ENCODE measurements at places on chromosomes 5 and 9.

- no peak for DNase-seq
Measured at GRCh38 chr5:73917433-73917832, 291.4 kb downstream of the ARHGEF28 start.

DNA sequence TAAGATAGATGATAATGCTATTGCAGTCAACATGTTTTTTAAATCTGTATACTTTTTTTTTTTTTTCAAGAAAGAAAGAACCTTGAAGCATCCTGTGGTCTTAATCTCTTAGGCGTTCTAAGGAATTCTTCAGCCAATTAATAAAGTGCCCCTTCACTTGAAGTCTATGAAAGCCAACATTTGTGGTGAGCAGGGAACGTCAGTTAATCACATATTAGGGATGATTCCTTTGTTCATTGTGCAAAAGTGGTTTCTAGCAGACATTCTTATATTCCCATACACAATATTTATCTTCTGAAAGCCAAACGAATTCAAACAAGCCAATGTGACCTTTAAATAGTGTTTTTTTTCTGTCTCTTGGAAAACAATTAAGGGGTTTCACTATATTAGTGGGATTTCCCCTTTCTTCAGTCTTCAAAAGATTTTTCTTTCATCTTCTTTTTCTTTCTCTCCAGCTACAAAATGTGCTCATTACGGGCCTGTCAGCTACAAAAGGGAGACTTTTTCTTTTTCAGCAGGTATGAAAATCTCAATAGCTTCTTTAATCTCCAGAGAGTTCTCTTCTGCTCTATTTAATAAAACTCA lies 40.1 kb downstream of the TMEM167A start:
- no peak for DNase-seq

DNA sequence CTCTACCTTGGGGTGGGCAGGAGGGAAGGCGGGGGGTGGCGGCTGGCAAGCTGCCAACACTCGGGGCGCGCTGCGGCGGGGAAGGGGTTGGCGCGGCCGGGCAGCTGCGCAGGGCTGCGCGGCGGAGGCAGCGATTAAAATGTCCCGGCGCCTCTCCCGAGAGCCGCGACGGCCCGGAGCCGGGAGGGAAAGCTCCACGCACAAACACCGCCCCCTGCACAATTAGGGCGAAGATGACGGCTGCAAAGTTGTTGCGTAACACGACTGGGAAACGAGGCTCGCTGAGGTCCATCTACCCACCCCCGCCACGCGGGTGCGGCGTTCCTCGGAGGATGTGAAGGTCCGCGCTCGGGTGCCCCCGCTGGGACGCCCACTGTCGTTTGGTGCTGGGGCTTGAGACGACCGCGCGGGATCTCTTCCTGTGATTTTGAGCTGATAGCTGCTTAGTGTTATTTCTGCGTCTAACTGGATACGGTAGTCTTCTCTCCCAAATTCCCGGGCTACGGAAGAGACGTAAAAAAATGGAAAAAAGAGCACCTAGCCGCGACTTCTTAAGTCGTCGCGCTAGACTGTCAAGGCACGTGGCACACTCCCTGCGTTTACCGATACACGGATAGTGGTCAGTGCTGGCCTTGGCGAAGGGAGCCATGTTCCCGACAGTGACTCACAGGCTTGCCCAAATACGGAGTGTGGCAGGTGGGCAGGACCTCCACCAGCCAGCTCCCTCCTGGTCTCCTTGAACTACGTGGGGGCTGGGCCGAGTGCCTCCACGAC lies 958 bp upstream of the NFIL3 start:
- peak; percentile 30 for DNase-seq

GRCh38 chr5:158731014-158731413 lies 368.7 kb downstream of the EBF1 start:
- no peak for DNase-seq

DNA sequence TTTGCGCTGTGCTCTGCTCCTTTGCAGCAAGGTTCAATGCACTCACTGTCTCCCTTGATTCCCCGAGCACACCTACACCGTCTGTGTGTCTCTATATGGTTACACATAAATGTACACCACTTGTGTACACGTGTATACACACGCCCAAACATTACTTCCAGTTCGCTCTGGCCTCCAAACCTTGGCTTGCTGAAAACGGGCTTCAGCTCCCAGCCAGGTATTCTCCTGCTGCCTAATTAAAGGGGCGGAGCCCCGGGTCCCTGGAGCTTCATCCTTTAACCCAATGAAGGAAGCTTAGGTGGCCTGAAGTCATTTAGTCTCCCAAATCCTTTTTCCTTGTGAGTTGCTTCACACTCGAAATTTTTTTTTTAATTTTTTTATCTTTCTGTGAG lies 4.6 kb downstream of the ISL1 start:
- DNase-seq: no peak

DNA sequence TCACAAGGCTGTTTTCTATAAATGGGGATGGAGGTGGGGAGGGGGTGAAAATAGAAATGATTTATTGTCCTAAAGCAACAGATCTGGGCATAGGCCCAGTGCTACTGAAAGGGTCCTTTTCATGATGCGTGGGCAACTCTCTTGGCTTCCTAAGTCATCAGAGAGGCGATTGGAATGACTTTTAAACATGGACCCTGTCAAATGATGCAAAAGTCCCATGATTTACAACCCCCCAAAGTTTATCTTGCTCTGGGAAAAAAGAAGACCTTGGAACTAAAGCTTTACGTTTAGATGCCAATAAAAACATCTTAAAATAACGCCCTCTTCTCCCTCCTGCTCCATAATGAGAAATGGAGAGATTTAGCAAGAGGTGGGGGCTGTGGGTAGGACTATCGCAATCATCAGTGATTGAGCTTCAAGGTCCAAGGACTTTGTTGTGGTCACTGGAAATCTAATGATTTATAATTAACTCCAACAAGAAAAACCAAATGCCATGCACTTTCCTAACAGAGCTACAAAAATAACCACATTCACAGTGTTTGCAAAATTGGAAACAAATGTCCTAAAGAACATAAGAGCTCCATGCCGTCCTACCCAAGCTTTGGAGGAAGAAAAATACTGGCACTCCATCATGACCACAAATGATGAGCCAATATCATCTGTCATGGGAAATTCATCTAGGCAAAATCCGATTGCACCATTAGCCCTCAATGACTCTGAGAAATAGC lies 167.5 kb upstream of the CLINT1 start:
- no peak for DNase-seq

DNA sequence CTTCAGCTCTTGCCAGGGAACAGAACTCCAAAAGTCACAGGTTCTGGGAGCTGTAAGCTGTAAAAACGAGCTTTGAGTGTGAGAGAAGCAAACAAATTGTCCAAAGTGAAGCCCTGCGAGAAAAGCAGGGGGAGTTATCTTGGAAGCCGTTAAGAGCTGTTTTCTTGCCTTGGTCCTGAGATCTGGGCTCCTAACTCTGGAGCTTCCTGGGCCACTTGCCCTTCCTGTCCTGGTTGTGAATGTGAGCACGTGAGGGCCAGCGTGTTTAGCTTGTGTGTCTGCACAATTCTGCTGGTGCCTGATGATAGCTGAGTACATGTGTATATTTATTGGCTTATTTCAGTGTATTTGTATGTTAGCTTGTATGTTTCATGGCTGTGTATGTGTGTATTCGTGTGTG lies 40.5 kb downstream of the DAB2IP start:
- DNase-seq: no peak

DNA sequence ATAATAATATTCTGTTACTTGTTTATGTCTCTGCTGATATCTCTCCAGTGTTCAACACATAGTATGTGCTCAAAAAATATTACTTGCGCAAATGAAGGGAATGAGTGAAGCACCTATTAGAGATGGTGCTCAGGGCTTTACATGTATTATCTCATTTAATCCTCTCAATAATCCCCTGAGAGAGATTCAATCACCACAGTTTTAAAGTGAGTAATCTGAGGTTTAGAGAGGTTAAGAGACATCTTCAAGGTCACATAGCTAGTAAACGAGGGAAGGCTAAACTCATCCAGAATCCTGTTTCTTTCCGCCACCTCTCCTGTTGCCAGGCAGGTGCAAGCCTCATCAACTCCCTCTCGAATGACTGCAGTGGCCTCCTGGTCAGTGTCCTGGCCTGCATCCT lies 82.0 kb downstream of the UGCG start:
- no peak for DNase-seq

GRCh38 chr9:126612813-126613641 lies 701 bp upstream of the LMX1B start:
- no peak for DNase-seq

DNA sequence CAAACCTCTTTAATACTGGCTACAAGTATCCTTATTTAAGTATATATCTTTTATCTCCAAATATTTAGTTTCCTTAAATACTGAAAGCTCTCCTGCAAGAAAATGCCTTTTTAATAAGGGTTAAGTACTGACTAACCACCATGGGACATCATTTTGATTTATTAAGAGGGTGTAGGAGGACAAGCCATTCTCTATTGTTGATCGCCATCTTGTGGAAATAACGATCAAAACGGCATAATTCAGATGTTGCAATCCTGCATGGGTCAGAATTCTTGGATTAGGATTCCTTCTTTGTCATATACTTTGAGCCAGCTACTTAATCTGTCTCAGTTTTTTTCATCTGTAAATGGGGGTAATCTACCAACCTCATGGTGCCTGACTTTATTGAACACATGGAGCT lies 28.7 kb upstream of the C5orf46 start:
- no peak for DNase-seq

- DNase-seq: no peak
Measured at GRCh38 chr5:58239731-58240130, 220.2 kb downstream of the PLK2 start.

GRCh38 chr9:76433406-76433805 lies 25.6 kb upstream of the GCNT1 start:
- DNase-seq: no peak

GRCh38 chr5:174937201-174938123 lies 213.1 kb downstream of the MSX2 start:
- no peak for DNase-seq

GRCh38 chr9:78035383-78035993 lies 3.9 kb upstream of the GNAQ start:
- DNase-seq: peak; percentile 51

DNA sequence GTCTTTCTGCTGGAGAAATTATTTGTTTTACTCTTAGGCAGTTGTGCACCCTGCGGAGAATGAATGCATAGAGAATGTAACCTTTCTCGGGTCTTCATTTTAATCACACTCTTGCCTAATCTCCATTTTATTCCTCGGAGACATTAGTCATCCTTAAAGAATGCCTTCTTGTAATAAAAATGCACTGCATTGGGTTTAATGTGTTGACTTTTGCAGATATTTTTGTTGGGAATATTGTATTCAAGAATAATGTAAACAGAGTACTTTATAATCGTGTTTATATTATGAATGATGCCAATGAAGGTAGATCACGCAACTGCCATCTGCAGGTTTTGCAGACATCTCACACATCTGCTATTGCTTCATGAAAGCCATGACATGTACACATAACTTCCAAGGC lies 1093.9 kb upstream of the CDH6 start:
- no peak for DNase-seq

DNA sequence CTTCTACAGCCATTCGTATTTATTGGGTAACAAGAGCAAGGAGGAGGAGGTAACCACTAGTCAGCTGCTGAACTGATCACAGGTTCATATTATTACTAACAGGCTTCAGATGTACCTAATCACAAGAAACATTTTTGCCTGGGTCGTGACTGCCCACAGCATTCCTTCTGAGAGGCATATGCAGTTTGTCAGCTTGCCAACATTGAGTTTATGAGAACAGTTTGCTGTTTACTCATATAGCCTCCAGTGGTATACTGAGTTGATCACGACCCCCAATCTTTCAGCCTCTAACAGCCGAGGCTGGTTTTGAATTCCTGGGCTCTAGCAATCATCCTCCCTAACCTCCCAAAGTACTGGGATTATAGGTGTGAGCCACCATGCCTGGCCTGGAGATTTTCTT lies 693.6 kb downstream of the TLE1 start:
- DNase-seq: no peak

DNA sequence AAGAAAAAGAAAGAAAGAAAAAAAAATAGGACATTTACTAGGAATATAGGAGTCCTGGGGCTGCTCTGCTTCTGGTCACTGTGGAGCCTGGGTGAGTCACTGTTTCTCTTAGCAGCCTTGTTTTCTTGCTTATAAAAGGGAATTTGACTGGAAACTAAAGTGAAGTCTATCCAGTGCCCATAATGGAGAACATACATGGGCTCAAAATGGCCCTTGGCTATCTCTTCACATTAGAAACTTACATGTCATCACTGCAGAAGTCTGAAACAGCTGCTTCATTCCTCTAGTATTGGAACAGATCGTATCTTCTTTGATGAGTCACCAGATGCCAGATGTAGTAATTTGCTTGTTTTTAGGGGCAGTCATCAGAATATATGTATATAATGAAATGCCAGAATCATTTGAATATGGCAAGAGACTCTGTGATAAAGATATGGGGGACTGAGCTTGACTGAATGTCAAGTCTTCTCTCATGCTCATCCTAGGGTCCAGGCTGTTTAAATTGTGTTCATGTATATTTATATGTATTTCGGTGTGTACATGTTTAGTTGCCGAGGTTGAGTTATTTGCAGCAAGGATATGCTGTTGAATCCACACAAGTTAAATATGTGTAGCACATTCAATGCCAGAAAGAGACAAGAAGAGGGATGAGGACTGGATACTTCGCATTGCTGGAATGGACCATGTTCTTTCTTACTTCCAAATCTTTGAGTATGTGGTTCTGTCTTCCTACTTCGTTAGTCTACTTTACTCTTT lies 56.7 kb downstream of the SGCD start:
- DNase-seq: no peak

- no peak for DNase-seq
Measured at GRCh38 chr5:148091991-148092964, 28.5 kb downstream of the SPINK5 start.

DNA sequence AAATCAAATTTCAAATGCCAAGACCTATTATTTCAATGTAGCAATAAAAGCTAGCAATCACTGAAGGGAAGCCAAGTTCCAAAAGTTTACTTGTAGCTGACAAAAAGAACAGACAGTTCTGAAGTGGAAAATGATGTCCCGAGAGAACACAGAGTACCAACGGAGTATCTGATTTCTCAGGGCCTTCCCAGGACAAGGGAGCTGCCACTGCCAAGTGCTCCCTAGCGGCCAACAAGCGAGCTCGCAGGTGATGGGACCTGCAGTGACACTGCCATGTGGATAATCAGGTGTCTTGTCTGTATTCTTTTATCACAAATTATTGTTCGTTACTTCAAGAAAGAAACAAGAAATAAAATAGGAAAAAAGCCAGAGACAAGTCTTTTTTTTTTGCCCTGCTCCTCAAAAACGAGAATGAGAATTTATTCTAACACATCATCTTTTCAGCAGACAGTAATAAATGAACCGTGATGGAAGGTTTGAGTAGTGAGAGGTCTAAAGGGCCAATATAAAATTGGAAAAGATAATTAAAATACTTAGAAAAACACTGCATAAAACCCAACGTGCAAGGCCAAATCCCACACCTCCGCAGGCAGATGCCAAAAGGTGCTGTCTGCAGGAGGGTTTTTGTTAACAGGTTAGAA lies 159.4 kb downstream of the MYO10 start:
- DNase-seq: peak; percentile 26

DNA sequence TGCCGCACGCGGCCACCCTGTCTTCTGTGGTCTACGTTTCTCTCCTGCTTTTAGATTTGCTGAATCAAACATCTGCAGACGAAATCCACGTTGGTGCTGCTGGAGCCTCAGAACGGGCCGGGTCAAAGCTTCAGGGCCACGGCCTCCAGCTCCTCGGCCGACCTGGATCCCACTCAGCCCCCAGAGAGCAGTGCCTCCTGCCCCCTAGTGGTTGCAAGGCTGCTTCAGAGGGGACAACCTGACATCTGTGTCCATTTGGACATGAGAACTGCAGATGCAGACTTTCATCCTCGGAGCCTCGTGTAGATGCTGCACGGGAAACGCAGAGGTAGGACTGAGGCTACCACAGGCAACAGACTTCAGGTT lies 23.0 kb upstream of the SLC6A3 start:
- DNase-seq: peak; percentile 58

All from neural crest cell (in vitro differentiated cells).